ENCODE measurements at places on chromosomes 7 and 10.

GRCh38 chr10:78371136-78371535, 337.5 kb downstream of the RPS24 start:
- DNase-seq = no peak

DNA sequence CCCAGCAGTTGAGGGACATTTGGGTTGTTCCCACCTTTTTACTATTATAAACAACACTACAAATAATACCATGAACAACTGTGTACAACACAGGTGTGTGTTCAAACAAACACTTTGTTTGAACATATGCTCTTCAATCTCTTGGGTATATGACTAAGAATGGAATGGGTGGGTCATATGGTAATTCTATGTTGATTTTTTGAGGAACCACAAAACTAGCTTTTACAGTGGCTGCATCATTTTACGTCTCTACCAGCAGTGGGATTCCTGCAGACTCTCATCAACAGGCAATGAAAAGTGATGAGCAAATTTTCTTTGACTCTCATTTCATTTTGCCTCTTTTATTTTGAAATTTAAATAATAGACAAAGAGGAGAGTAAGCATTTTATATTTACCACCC, 116.9 kb upstream of the KLF14 start:
- peak; percentile 63 for DNase-seq

- DNase-seq = no peak
Measured at GRCh38 chr7:110861163-110861562, 229.8 kb upstream of the LRRN3 start.

- DNase-seq = no peak
Measured at GRCh38 chr7:31487476-31487875, 26.4 kb upstream of the ITPRID1 start.

DNA sequence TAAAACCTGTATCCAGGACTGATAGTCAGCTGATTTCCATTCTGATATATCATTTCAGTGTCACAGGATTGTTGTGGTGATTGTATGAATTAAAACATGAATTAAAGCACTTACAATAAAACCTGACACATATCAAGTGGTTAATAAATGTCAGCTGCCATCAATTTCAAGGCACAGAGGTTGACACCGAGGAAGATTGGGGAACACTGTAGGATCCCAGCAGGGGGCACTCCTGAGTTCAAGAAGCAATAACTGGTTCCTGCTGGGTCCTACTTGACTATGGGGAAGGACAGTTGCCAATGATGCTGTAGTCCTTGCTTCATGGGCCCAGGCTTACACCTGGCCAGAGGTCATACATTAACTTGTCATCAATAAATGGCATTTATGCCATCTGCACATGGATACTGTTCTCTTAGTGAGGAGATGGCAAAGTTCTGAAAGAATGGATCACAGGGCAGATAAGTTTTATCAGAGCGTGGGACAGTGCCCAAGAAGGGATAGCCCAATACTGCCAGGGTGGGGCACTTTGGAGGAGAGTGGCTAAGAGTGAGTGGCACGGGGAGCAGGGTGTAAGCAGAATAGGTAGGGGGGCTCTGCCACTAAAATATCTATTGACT, 24.1 kb downstream of the FZD1 start:
- DNase-seq = peak; percentile 37

DNA sequence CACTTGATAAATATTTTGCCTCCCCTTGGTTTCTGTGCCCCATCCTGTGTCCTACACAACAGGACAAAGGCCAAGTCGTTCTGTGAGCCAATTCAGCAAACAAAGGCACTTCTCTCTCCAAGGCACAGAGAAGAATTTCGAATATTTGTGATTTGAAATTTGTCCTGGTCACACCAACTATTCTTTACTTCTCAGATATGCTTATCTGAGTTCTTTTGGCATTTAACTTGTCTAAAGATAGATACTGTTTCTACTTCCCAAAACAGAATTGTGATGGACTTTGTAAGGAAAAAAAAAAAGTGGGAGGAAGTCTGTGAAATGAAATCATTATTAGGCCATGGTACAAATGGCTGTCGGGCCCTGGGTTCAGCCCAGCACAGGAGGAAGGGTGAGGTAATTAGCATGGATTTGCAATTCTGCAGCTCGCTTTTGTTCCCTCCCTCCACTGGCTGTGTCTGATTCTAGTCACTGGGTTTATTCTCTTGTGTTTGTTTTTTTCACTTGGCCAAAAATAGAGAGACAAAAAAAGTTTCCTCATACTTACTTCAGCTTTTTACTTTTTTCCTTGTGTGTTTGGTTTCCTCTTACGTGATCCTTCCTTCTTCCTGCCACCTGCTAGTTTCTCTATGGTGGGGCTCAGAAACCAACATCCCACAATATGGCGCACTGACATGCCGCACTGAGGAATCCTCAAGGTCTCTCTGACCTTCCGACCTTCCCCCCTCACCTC, 108.2 kb upstream of the MKLN1 start:
- DNase-seq = no peak

DNA sequence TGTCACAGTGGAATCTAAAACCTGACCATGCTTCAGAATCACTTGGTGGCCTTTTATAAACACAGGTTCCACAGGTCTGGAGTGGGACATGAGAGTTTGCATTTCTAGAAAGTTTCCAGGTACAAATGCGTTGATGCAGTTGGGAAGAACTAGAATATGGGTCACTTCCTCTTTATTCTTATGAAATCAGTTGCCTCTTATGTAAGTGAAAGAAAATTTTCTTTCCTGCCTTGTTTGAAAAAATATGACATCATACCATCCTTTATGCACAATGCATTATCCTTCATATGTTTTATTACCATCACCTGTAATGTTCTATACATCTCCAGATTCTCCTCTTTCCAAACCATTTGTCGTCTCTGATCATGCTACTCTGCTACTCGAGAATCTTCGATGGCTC, 44.0 kb downstream of the PLXNA4 start:
- DNase-seq = no peak

DNA sequence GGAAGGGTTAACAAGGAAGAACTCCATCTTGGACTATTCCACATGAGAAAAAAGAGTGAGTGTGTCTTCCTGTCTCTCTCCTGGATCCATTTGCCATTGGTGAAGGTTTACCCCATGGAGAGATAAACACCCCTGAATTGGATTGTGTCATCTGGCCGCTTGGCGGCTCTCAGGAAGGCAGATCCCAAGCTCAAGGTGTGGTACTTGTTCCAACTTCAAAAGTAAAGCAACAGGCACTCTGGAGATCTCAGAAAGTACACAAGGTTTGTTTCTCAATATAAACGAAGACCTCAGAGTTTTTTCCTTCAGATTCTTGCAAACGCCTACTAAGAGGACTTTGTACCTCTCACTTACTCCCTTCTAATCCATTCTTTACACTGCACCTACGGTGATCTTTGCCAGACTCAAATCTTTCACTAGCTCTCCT, 116.7 kb downstream of the REEP3 start:
- DNase-seq = no peak
